ENCODE measurements at places on chromosomes 13 and 19.

DNA sequence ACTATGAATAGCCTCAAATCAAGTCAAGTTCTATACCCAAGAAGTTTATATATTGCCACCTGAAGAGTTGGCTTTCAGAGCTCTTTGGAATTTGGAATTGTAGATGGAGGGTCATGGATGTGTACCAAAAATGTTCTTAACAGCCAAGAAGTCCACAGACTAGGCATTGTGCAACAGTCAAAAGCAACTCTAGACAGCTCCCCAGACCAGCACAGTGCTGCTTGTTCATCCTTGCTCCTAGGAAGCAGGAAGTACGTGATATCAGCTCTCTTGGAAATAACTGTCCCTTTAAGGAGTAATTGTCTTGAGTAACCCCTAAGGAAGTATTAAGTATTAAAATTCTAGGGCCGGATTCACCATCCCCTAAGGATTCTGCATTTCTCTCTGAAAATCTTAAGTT is 30.7 kb upstream of the IL17D start:
- no peak for DNase-seq

GRCh38 chr19:1610579-1610978 is 5.3 kb upstream of the UQCR11 start:
- DNase-seq, result no peak

DNA sequence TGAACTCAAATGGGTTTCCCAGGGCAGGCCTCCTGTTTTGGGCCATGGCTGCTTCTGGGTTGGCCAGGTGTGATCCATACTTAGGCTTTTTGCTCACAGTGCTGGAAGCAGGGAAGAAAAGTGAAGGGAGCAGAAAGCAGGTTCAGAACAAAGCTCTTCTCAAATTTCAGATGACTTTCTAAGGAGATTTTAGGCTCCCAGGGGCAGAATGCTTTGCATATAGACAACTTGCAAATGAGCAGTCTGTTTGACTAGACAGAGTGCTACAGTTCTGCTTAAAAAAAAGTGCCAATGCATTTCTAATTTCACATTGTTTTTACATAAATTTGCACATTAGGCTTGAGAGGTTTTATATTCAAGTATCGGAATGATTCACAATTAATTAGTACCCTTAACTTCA is 2.6 kb upstream of the SLC10A2 start:
- no peak for DNase-seq

GRCh38 chr19:47699360-47699917 is 13.8 kb upstream of the EHD2 start:
- DNase-seq, result peak; percentile 18

DNA sequence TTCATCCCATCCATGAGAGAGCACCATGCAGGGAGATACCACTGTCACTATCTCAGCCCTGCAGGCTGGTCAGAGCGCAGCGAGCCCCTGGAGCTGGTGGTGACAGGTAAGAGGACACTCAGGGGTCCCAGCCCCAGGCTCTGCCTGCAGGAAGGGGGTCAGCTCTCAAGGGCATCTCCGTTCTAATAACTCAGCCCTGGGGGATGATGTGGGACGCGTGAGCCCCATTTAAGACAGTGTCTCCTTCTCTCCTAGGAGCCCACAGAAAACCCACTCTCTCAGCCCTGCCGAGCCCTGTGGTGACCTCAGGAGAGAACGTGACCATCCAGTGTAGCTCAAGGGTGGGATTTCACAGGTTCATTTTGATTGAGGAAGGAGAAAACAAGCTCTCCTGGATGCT is 15.5 kb upstream of the KIR3DL3 start:
- no peak for DNase-seq

DNA sequence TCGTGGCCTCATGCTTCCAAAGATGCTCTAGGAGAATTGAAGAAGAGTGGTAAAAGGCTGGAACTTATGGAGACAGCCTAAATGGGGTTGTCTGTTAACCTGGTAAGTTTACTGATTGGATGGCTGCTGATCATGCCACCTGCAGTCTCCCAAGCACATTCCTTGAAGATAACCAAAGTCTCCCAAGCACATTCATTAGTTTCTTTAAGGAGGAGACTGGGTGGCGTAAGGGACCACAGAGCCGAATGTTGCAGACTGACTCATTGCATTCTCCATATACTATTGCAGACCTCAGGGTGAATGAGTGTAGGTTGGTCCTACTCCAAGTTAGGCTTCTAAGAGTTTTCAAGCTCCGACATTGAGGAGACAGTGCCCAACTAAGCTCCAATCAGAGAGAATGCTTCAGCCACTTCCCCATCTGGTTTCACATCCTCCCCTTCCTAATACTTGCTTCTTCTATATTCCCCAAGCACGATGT is at the start of gene IGFL3:
Gene IGFL3, minus strand, starts transcription at position 51 of the 478 bp plus-strand sequence. Its CDS starts 39 bp downstream, at position 12.
- peak; percentile 62 for DNase-seq

DNA sequence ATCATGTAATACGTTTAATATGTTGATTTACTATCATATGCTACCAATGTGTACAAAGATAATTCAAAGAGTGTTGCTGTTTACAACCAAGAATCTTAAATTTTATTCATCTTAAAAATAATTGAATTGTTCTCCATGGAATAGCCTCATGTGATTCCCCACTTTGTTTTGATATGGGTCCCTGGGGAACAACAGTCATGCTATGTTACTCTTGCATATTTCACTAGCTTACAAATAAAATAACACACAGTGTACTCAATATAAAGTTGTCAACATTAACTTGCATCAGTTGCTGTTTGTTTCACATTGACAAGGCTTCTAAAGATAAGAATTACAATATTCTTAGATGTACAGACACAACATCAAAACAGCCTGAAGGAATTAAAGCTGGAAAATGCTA is 2.3 kb downstream of the ENOX1 start:
- DNase-seq, result peak; percentile 42

GRCh38 chr19:41276231-41276630 is 12.1 kb downstream of the HNRNPUL1 start:
- DNase-seq, result no peak

- no peak for DNase-seq
Measured at GRCh38 chr19:11964496-11964857, 363 bp upstream of the ZNF763 start.

GRCh38 chr19:39237200-39238184 is 7.3 kb downstream of the IFNL3 start:
- no peak for DNase-seq

DNA sequence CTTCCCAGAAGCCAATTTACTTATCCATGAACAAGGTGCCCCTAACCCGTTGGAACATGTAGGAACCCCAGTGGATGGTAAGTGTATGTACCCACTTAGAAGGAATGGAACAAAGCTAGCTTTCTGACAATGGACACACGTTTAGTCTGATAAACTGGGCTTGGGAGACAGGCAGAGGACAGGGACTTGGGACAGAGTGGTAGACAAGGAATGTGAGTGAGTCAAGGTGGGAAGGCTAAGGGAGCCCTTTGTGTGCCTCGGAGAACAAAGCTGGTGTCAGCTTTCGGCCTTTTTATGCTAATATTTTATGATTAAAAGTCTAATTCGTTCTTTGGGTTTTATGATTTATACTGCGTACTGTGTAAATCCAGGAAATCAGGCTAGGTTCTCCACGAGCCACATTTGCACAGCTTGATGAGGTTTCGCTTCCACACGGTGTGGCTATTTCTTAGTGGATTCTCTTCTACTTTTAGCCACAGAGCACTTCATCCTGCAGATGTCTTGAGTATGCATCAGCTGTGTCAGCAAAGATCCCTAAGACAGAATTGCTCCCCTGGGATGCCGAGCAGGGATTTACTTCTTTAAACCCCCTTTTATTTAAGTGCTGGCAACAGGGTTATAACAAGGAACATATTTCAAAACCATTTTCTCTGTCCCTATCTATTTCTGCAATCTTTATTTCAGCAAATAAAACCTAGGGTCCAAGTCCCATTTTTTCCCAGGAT is 258.5 kb downstream of the DLEU7 start:
- DNase-seq, result peak; percentile 14

DNA sequence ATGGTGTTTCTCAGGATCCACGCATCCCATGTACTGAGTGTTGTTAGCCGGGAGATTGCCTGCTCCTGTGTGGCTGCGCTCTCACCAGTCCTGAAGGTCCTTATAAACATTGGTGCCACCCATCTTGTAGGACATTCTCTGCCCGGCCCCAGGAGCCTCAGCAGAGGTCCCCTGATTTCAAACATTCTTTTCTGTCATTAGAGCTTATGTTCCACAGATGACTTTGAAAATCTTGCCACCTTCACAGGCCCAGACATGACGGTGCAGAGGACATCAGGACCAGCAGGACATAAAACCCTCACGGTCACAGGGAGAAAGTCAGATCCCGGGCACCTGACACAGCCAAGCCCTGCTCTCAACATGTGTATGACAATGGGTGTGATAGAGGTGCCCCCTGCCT is 33.2 kb upstream of the PEPD start:
- no peak for DNase-seq

DNA sequence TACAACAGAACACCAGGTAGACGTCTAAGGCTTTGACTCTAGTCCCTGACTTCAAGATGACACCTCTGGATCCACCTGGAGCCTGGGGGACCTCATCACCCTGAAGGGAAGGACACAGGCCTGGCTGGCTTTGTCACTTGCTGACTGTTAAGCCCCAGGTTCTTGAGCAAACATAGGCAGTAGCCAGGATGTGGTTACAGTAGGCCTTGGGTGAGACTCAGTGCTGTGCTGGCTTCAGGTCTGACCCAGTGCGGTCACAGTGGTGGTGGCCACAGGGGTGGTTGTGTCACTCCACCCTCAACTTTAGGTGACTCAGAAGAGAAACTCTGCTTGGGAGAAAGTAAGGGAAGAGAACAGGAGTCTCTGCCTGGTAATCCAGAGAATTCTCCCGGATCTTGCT is 497.8 kb downstream of the UQCRFS1 start:
- no peak for DNase-seq

DNA sequence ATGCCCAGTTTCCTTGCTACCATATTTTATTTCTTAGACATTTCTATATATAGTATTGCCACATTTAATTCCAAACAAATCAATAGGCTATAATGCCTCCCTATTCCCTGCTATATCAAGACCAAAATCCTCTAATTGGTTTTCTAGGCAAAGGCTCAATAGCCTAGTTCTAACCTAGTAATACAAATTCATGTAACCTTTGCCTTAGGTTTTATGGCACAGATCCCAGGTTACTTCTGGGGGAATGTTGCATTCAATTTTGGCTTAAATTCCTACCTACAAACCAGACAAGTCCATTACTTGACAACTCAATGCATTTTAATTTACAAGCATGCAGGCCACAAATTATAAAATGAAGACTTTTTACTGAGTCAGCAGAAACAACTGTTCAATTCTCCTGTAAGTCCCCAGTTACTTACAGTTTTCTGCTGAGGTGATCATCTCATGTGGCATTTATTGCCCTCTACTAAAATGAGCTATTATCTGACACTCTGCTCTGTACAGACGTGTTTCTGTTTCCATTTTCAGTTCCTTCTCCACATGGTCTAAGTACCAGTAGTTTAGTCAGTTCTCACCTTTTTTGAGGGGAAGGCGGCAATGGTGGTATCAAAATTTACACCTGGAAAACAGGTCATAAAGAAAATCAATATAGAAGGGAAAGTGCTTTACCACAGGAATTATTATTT is 11.7 kb downstream of the KCNRG start:
- no peak for DNase-seq

DNA sequence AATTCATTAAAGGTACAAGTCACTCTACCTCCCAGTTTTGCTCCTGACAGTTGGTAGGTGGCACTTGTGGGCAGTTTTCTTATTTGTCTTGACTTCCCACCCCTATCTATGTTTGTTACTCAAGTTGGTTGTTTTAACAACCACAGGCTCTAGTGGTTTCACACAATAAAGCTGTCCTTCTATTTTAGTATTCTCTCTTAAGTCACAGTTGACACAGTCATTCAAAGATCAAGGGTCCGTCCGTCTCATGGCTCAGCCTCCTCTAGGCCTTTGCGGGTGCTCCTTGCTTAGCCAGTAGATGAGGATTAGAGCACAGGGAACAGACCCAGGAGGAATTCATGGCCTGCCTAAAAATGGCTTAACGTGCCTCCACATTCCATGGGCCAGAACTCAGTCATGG is 573.7 kb downstream of the IRS2 start:
- DNase-seq, result no peak

DNA sequence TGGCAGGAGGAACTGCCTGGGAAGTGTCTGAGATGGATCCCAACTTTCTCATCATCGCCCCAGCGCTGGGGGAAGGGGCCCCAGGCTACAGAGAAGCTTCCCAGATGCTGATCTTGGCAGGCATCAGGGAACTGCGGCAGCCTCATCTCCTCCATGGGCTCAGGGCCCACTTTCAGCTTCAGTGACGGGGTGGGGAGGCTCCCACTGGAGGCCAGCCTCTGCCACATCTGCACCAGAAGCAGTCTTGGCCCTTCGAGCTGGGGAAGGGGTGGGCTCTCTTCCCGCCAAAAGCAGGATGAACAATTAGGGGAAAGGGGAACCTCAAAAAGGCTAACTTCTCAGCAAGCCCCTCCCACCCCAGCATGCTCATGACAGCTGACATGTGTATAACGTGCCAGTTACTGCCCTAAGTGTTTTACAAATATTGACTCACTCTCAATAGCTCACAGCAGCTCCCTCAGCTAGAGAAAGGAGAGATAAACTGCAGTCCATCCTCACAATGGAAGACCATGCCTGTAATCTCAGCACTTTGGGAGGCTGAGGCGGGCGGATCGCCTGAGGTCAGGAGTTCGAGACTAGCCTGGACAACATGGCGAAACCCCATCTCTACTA is 7.1 kb upstream of the S1PR2 start:
- DNase-seq, result no peak

DNA sequence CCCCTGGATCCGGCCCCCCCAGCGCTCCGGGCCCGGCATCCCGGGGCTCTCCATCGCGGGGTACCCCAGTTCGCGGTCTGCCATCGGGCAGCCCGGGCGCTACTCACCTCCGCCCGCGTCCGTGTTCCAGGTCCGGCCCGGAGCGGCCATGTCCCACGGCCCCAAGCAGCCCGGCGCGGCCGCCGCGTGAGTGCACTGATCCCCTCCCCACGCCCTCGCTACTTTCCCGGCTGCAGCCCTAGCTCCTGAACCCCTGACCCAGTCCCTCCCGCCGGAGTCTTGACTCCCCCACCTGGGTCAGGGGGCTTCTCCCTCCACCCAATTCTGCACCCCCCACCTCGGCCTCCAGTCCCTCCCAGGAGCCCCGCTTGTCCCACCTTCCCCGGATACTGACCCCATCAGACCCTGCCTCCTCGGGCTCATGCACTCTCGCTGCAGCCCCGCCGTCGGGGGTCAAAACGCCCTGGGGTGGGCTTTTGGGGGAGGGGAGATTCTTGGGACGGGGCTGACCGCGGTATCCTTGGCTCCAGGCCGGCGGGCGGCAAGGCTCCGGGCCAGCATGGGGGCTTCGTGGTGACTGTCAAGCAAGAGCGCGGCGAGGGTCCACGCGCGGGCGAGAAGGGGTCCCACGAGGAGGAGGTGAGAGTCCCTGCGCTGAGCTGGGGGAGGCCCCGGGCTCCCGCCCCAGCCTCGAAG is 566 bp downstream of the HMG20B start:
- no peak for DNase-seq

- no peak for DNase-seq
Measured at GRCh38 chr13:45702088-45702487, at the start of gene CBY2. Gene CBY2 (plus strand): TSS chr13:45702320. CDS start chr13:45702391, 71 bp downstream.

DNA sequence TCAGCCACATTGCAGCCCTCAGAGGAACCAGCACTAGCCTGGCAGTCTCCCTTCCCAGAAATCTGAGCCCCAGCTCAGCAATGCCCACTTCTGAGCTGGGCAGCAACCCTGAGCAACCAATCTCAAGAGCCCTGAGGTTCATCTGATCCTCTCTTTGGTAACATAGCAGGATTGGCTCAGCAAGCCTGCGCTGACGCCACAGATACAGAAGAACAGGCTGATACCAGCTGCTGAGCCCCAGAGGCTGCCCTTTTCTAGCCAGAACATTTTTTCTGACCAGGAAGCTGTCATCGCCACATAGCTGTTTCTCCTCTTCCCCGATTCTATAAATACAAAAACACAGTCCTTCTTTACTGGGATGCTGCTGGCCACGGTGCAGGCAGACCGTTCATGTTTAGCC is 59.8 kb downstream of the TRPM4 start:
- no peak for DNase-seq
